ENCODE measurements at places on chromosomes 7 and 10.

DNA sequence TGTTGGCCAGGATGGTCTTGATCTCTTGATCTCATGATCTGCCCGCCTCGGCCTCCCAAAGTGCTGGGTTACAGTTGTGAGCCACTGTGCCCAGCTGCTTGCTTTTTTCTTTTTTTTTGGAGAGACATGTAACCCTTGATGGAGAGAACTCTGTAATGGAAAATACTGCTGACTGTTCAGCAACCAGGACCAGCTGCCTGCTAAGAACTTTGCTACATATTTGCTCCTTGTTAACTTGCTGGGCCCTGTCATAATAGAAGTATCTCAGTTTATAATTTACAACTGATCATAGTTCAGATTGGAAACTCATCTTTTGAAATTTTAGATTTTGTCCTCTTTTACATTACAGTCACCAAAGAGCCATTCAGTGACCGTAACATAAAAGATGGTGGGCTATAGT is 34.9 kb downstream of the TASOR2 start:
- DNase-seq, result no peak

- DNase-seq, result no peak
Observed at GRCh38 chr10:63801166-63801565, 280.0 kb downstream of the REEP3 start.

- DNase-seq, result no peak
Observed at GRCh38 chr7:44238116-44238695, 37.4 kb downstream of the YKT6 start.

- DNase-seq, result no peak
Observed at GRCh38 chr7:148398844-148399365, 191.7 kb upstream of the C7orf33 start.

- DNase-seq, result no peak
Observed at GRCh38 chr7:151867912-151868311, 9.0 kb downstream of the PRKAG2 start.

GRCh38 chr10:87817609-87818504 is at the start of gene ATAD1:
Gene ATAD1, minus strand, starts transcription at chr10:87818226. Its CDS starts 3,627 bp downstream, at chr10:87814599.
- DNase-seq, result peak; percentile 71

GRCh38 chr10:100506596-100507356 is 12.9 kb downstream of the SEC31B start:
- DNase-seq, result no peak

DNA sequence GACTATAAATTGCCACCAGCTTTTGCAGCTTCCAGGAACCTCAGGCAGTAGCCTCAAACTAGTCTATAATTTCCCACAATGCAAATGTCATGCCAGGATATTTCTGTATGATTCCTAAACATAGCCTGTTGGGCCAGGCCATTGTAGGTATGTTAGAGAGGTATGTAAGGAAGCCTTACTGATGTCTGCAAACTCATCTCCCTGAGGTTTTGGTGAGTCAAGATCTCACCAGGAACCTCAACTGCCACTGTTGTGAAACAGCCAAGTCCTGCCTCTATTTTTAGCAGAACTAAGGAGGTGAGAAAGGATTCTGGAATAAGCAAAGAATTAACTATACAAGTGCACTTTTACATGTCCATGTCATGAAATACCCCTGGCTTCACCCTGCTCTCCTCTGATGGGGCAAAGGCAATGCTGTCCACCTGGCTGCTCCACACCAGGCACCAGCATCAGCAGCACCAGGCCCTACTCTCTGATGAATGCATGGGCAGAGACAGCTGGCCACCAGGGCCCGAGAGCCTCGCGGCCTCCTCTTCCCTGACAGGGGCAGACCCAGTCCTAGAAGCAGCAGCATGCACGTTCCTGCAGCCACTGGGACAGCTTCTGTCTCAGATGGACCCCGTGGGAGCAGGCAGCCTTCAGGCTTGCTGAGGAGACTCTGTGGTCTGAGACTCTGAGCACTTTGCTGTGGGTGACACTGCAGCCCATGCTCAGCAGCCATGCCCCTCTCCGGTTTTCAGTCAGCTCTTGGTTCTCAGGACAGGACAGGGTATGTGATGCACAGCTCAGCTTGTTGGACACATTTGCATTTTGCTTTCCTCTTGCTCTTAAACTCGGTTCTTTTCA is 147.3 kb downstream of the ZMYND11 start:
- no peak for DNase-seq

- DNase-seq, result no peak
Observed at GRCh38 chr10:79223091-79224048, 123.9 kb upstream of the PPIF start.

Data from activated naive CD4-positive, alpha-beta T cell (primary cell).